ENCODE measurements at places on chromosomes 11 and 22.

DNA sequence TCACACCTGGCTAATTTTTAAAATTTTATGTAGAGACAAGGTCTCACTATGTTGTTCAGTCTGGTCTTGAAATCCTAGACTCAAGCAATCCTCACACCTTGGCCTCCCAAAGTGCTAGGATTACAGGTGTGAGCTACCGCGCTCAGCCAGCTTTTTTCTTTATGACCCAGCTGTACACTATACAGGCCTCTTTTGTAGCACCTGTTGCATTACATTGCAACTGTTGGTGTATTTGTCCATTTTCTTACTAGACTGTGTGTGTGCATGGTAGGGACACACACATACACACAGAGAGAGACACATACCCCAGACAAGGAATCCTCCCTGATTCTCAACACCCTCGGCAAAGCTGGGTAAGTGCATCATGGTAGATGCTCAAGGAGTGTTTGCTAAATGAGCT, 61.7 kb downstream of the NAV2 start:
- no peak for DNase-seq

- no peak for DNase-seq
Observed at GRCh38 chr11:134125507-134125906, 56.6 kb downstream of the JAM3 start.

DNA sequence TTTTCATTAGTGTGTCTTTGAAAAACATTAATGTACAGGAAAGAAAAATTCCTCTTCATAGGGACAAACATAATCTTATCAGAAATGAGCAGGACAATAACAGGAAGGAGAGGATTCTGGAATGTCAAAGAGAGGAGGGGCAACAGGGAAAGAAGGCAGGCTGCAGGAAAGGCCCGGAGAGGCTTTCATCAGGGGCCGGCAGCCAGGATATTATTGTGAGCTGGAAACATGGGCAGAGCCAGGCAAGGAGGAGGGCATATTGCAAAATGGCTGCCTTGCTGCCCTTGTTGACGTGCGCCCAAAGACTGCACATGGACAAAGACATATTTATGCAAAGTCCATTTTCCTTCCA, 433.7 kb downstream of the ETS1 start:
- DNase-seq = no peak

DNA sequence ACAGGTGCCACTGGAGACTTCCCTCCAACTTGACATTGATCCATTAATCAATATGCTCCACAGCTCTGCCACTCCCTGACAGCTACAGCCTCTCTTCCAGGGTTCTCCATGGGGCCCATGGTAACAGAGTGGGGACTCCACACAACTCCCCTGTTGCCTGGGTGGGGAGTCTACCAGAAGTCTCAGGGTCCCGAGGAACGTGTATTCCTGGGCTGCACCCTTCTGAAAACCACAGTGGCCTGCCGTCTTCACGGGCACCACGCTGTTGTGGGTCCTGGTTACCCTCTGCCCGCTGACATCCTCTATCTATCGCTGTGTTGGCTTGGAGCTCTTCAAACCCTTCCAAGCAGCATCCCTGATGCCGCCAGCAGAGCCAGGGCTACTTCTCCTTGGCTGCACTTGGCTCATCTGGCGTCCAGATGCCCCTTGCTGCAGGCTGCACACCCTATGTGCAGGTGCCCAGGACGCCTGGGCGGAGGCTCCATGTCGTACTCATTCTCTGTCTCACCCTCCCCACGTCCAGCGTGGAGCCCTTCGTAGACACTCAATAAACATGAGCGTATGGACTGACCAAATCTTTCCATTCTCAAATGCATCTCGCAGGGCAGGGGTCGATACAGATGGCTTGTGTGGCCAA, 1341.8 kb downstream of the TBC1D22A start:
- no peak for DNase-seq

GRCh38 chr11:126105022-126105747, 42.5 kb upstream of the CDON start:
- no peak for DNase-seq

GRCh38 chr22:46879083-46879482, 116.6 kb downstream of the TBC1D22A start:
- no peak for DNase-seq

- no peak for DNase-seq
Observed at GRCh38 chr11:119189393-119189792, 4.1 kb downstream of the NHERF4 start.
